ENCODE measurements at places on chromosomes 5 and 9. TPM values are rescaled to one million over a fixed set of nuclear protein-coding genes. Genes with fewer than 3 reads are reported as not detected.

- peak; percentile 47 for DNase-seq
Measured at GRCh38 chr5:96279801-96280542, 153.1 kb downstream of the PCSK1 start.

GRCh38 chr9:81377320-81377719 is 312.0 kb downstream of the TLE1 start:
- DNase-seq = no peak

DNA sequence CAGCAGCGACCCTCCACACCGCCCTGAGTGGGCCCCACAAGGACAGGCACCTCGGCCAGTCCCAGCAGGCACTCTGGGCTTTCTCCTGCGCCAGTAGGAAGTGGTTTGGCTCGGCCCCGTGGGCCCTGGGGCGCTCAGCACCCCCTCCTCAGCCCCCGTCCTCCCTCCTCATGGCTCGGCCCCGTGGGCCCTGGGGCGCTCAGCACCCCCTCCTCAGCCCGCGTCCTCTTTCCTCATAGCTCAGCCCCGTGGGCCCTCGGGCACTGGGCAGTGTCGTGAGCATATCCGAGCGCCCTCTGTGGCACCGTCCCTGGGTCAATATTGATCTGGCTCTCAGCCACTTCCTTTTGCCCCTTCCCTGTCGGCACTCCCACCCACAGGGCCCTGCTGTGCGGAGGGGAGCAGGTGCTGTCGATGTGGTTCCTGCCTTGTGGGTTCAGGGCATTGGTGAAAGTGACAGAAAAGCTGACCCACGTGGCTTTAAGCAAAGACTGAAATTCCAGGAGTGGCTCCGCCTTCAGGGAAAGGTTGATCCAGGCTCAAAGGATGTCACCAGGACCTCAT is 5.5 kb upstream of the SCGB3A1 start:
- no peak for DNase-seq

Gene MAMDC2
- total RNA-seq = 15.0 TPM

- no peak for DNase-seq
Measured at GRCh38 chr9:6575324-6576034, 70.0 kb downstream of the GLDC start.

DNA sequence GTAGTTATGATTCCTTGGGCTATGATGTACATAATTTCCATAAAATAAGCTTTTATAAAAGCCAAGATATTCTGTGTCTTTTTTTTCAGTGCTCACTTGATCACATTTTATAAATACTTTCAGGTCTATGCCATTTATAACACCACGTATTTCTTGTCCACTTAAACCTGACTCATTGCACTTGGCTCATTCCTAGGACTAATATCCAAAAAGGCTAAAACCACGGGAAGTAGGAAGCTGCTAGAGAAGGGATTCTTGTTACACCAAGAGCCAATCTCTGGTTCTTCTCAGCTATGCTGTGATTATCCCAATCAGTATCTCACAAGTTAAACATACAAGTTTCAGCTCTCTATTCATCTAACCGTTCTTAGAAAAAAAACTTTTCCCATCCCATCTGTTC is 80.4 kb upstream of the CDH6 start:
- DNase-seq = peak; percentile 6

- DNase-seq = no peak
Measured at GRCh38 chr5:141954194-141954593, 3.8 kb downstream of the PCDH12 start.

GRCh38 chr5:96433066-96433447 is at the start of gene PCSK1:
TSS of gene PCSK1 (minus strand) at chr5:96433248. CDS start at chr5:96433042, 206 bp downstream.
- DNase-seq = no peak

DNA sequence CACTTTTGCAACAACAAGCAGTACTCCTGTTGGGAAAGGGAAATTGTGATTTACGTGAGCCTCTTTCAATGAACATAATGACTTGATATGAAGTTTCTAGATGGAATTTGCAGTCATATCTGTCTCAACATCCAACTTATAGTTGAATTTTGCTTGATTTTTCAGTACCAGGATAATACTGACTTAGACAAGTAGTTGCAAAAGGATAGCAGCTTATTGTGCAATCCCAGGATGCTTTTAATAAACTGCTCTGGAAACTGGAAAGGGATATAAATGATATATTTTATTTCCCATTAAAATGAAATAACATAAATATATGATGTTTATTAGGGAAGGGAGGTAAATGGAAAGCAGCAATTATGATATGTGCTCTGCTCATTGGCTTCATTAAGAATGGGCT is 174.4 kb upstream of the RGMB start:
- DNase-seq = no peak

DNA sequence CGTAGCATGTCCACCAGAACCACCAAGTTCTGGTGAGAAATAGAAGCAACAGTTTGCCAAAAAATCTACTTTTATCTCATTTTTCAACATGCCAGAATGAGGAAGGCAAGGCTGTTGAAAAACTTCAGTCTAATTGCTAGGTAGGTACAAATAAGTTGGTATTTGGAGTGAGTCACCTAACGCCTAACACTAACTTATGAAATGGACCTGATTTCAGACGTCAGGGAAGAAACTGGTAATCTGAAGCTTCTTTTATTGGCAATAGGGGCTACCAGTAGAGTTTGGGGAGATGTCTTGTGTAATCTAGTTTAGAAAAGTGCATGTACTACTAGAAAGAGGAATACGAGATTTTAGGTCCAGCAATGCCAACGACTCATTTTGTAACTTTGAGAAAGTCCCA is 4.4 kb upstream of the PDE6A start:
- DNase-seq = no peak

DNA sequence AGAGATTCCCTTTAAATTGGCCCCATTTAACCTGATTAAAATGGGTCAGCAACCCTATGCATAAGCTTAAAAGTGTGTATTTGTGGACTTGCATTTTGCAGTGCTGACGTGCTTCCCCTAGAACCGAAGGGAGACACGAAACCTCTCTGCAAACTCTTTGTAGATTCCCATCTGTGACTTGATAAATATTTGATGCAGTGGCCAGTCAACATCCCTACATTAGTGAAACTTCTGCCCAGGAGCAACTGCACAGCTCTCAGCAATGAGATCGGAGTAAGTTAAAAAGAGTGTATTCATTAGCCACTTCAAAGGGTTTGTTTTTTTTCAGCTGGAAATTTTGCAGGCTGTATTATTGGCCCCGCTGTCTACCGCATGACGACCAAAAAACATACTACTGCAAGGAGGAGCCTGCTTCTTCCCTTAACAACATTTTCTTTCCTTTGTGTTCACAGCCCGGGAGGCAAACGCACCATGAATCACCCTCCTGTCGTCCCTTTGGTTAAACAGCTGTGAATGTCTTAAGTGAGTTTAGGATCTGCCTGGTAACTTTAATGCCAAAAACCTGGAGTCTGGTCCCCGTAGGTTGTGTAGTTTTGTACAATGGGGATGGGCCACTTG is 38.0 kb upstream of the TCERG1 start:
- peak; percentile 27 for DNase-seq

Gene GRIN3A
- total RNA-seq = not detected

Gene FSTL4
- total RNA-seq = not detected

Gene CDX1
- not detected for total RNA-seq

Gene BRINP1
- not detected for total RNA-seq

- no peak for DNase-seq
Measured at GRCh38 chr9:131702911-131703310, 37.0 kb downstream of the RAPGEF1 start.

DNA sequence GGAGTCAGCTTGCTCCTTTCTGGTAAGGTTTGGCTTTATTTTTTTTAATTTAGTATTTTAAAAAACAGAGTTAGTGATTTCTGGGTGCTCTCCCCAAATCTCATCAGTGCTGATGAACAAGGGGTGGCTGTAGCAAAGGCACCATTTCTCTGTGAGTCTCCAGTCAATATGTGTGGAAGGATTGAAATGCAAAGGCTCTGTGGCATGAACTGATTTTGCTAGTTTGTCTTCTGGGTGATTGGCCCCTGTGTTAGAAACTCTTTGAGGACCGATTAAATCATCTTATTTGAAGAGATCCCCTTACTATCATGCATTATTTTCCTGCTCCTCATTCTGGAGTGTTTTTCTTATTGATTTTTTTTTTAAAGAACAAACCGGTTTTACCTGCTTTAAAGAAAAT is 596 bp downstream of the TEK start:
- DNase-seq = no peak

- no peak for DNase-seq
Measured at GRCh38 chr5:146078566-146078965, 26.8 kb downstream of the PLAC8L1 start.

Gene DEPDC1B
- total RNA-seq = 6.4 TPM

DNA sequence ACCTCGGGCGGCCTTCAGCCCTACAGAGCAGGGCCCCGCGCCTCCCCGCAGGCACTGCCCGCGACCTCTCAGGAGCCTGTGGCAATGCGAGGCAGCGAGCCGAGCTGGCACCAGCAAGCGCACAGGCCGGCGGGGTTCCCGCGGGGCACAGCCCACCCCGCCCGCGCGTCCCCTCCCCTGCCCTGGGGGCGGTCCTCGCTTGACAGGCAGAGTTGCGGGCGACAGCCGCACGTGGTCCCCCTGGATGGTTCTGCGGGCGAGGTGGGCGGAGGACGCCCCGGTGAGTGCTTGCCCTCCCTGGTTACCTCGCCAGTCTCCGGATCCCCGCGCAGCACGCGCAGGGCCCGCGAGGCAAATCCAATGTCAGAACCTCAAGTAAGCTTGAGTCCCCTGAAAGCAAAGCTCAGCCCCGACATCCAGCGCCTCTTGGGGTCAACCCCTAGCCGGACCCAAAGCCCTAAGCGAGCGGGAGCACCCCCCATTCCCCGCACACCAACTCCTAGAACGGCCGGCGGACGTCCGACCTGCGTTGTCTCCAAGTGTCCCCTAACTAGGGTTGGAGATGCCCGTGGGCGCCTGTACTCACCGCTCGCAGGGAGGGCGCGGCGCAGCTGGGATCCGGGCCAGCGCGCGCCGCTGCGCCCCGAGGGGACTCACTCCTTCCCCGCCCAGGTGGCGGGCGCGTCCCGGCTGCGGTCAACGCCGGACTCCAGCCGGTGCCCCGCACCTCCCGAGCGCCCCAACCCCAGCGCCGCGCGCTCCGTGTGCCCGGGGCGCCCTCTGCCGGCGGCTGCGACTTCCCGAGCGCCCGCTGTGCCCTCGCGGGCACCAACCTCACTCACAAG is at the start of gene DRD1:
Gene DRD1, minus strand, starts transcription at position 123 of the 845 bp plus-strand sequence. CDS start 1,083 bp downstream, outside the sequence.
- no peak for DNase-seq

GRCh38 chr9:131887680-131888079 is 147.8 kb upstream of the RAPGEF1 start:
- DNase-seq = no peak

- DNase-seq = no peak
Measured at GRCh38 chr5:139748505-139748826, 47.1 kb upstream of the PSD2 start.

GRCh38 chr5:54881286-54882005 is 103.9 kb downstream of the ESM1 start:
- DNase-seq = no peak

DNA sequence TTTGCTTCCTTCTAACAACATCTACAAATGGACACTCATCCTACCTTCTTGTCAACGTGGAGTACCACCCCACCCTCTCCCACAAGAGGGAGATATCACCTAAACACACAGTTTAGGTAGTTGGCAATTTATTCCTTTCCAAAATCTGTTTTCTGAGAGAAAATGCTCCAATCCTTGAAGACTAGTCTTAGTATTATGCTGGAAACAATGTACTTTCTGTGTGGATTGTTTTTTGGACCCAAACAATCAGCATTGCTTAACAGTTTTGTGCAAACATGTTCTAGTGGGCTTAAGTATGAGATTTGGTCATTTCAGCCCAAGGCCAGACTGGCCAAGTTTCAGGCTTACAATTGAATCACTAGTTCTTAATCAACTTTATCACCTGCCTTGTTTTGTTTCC is 359.1 kb downstream of the ARHGEF28 start:
- DNase-seq = no peak
